ENCODE measurements at places on chromosomes 2 and 18.

- no peak for DNase-seq
These were observed 165.0 kb downstream of the ASB1 start for GRCh38 chr2:238591732-238592131.

- DNase-seq, result no peak
These were observed 33.4 kb upstream of the PNO1 start for GRCh38 chr2:68124321-68124720.

- DNase-seq, result no peak
These were observed 219.5 kb upstream of the NRP2 start for GRCh38 chr2:205462681-205463345.

GRCh38 chr2:235660484-235661082 lies 166.7 kb downstream of the AGAP1 start:
- DNase-seq, result no peak

DNA sequence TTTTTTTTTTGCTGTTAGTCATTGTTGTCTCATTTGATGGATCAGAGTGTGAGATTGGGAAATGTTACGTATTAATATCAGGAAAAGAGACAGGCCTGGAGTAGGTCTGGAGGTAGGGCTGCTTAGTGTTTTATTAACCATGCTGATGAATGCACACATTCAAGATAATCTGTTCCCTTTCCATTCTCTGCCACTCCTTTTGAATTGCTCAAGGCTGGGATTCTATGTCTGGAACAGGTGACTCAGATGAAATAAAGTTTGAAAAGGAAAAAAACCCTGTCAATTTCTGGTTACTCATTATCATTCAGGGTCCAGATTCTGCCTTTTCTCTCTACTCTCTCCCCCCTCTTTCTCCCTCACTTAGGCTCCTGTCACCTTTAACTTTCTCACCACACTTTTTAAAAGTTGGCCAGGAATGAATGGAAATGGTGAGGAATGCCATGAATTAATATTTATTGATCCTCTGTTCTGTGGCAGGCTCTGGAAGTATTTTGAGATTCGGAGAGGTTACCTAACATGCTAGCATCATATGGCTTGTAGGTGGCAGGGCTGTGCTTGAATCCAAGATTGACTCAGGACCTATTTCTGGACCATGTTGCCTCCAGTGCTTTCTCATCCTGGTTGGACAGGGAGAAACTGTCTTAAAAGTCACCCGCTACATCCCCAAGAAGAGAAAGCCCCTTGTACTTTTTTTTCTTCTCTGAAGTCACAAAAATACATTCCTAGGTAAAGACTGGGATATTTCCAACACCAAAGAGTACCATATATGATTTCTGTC lies 40.2 kb downstream of the MAP4K4 start:
- no peak for DNase-seq

DNA sequence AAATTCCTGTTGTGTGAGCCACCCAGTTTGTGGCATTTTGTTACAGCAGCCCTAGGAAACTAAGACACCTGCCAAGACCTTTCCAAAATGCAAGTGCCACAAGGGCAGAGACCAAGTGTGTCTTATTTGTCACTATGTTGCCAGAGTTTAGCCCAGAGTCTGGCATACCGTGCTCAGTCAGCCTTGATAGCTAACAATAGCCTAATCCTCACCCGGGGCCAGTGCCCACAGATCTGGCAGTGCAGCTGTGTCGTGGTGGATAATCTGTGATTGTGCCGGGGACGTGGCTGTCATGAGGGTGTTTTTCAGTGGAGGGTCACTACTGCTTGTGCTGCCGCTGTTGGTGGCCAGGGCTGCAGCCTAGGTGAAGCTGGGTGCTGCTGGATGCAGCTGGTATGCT lies 53.5 kb downstream of the MEP1B start:
- DNase-seq, result no peak

DNA sequence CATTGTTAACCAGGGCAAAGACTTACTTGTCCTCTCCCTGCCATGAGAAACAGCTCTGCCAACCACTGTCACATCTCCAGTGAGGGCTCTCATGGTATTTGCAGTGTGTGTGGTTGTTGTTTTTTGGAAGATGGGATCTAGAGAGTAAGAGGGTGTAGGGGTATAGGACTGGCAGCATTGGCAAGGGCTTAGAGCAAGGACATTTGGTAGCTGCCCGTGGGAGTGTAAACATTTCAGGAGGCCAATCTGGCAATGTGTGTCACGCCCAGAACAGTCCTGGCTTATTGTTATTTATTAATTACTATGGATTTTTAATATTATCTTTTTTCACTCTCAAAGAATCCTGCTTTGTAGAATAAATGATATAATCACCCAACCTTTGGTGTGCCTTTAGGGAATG lies 90.5 kb downstream of the TMEM17 start:
- DNase-seq, result no peak

DNA sequence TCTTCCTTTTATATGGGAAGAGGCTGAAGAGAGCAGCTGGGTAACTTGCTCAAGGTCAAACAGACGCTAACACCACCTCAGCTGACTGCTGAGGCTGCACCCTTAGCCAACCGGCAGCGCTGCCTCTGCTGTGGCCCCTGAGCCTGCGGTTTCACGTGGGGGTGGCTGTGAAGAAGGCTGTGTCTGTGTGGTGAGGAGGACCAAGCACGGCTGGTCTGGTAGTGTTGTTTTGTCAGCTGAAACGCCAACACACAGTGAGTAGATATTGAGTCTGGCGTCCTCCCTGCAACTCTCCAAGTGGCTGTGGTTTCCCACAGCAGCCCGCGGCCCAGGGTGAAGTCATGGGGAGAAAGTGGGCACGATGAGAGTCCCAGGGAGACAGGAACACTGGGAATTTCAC lies 69.6 kb downstream of the THNSL2 start:
- DNase-seq, result no peak

GRCh38 chr2:157164370-157164769 lies 93.1 kb upstream of the GALNT5 start:
- DNase-seq, result no peak

GRCh38 chr2:27306573-27307286 lies 1.5 kb downstream of the UCN start:
- DNase-seq, result no peak

DNA sequence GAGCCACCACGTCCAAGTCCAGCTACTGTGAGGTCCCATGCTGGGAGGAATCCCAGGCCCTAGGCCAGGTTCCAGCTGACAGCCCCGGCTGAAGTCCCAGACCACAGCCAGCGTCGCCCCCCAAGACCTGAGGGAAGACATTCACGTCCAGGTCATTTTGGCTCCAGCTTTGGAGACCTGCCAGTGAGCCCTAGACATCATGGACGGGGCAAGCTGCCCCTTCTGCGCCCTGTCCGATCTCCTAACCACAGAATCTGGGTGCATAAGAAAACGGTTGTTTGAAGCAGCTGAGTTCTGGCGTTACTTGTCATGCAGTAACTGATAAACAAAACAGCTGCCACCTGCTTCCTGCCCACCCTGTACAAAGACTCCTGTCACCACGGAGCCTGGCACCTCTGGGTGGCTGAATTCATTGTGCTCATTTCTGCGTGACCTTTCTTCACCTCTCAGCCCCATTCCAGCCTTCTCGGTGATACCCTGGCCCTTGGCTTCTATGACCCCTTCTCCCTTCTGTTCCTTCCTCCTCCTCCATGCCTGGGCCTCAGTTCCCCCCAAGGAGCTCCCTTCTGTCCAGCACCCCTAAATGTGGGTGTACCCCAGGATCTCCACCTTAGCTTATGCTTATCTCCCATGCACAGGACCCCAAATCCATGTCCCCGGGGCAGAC lies 72.6 kb upstream of the SMAD7 start:
- no peak for DNase-seq

GRCh38 chr2:71724793-71725192 lies 271.4 kb downstream of the DYSF start:
- DNase-seq, result no peak

GRCh38 chr2:25375371-25375988 lies 33.8 kb upstream of the DNMT3A start:
- no peak for DNase-seq

- no peak for DNase-seq
These were observed 152.8 kb upstream of the ACAA2 start for GRCh38 chr18:49966090-49966489.

- no peak for DNase-seq
These were observed 163.7 kb downstream of the MCFD2 start for GRCh38 chr2:46751897-46752296.

GRCh38 chr2:96804986-96805385 lies 11.1 kb upstream of the CNNM3 start:
- no peak for DNase-seq

DNA sequence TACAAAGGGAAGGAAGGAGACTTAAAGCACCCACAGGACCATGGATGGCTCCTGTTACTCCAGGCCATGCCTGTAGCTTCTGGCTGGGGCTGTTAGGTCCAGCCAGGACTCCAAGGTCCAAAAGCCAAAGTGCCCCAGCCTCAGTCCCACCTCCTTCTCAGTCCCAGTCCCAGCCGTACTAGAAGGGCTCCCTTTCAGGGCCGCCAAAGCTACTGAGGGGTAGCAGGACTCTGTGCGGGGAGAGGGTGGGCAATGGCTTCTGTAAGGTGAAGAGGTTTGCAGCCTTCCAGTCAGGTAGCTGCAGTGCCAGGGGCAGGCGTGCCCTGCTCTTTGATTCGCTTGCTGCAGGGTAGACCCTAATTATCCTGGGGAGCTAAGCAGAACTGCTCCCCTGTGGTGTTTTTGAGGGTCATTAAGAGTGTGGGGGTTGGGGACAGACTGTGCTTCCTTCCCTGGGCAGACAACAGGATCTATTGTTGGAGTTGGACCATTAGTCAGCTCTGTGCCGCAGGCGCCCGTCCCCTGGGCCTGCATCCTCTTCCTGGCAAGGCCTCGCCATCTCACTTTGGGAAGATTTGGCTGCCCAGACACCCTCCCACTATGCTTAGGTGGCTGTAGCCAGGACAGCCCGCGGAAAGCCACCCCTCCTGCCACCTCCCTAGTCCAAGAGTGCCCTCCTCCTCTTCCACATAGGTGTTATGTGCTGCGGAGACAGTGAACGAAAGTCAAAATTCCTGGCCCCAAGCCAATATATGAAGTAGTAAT lies 118.8 kb downstream of the ZBTB7C start:
- DNase-seq, result no peak
